Natural killer cell (primary cell): ENCODE measurements at places on chromosomes 3 and 15. TPM values are rescaled to one million over a fixed set of nuclear protein-coding genes. Genes with fewer than 3 reads are reported as not detected.

- no peaks in the 10 kb centered on the region for H3K4me1 ChIP-seq
- no peak for DNase-seq
- H3K27ac ChIP-seq: no peak overlapping the region
- no peaks in the 10 kb centered on the region for H3K36me3 ChIP-seq
These were observed 113.6 kb upstream of the SNTN start for GRCh38 chr3:63538919-63539318.

- H3K36me3 ChIP-seq: no peaks in the 10 kb centered on the region
- H3K27ac ChIP-seq: no peak overlapping the region
- DNase-seq: no peak
These were observed 54.0 kb upstream of the NEO1 start for GRCh38 chr15:72998226-72998625.

DNA sequence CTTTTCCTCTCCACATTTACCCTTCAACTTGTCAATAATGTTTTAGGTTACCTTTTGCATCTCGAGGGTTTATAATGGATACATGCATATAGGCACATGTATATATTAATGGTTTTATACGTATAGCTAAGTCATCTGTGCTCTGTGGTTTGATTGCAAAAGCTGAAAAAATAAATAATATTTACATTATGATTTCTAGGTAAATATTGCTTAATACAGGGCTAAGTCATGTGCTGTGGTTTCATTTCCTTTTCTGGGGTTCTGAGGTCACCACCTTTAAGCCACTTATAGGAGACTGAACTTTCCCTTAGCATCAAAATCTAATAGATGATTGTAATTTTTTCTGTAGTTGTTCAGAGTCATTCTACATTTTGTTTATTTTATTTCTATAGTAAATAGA, 33.1 kb downstream of the LPP start:
- no peak overlapping the region for H3K27ac ChIP-seq
- H3K4me3 ChIP-seq: no peak overlapping the region
- H3K27me3 ChIP-seq: no peaks in the 10 kb centered on the region
- H3K4me1 ChIP-seq: peaks cover 23% of the 10 kb centered on the region

Gene ITGA11
- total RNA-seq: not detected

Gene KLF13
- 328 TPM for total RNA-seq

Gene CISH
- total RNA-seq: 23.6 TPM

GRCh38 chr3:164940745-164941144, 137.6 kb downstream of the SI start:
- H3K36me3 ChIP-seq: no peaks in the 10 kb centered on the region
- no peak for DNase-seq
- no peaks in the 10 kb centered on the region for H3K4me1 ChIP-seq
- no peak overlapping the region for H3K4me3 ChIP-seq

Gene LEKR1
- total RNA-seq: 1.7 TPM

- peaks cover 10% of the 10 kb centered on the region for H3K36me3 ChIP-seq
- no peak overlapping the region for H3K4me3 ChIP-seq
- no peak for DNase-seq
- H3K27me3 ChIP-seq: no peaks in the 10 kb centered on the region
- peaks cover 4% of the 10 kb centered on the region for H3K4me1 ChIP-seq
- H3K27ac ChIP-seq: no peak overlapping the region
These were observed 28.5 kb downstream of the RTF1 start for GRCh38 chr15:41445399-41445798.
